Activated CD4-positive, alpha-beta memory T cell treated with anti-CD3 and anti-CD28 coated beads for 36 hours (primary cell): ENCODE measurements at places on chromosomes 3 and 15. TPM values are rescaled to one million over a fixed set of nuclear protein-coding genes. Genes with fewer than 3 reads are reported as not detected.
A peak's percentile ranks its signal among the peaks of the same experiment; 100 is the strongest.

DNA sequence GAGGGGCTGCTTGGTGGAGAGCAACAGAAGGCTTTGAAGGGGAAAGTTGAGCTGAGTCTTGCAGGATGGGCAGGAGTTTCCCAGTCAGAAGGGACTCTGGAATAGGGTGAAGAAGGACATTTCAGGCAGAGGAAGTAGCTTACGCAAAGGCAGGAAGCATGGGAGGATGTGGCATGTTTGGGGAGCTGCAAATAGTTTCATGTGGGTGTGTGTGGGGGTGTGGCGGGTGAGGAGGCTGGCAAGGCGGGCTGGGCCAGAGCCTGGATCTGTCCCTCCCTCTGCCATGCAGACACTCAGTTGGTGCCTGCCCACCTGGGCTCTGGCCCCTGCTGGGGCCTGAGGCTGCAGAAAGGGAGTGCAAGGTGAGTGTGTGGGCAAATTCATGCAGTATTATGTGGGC is 10.4 kb downstream of the TEX264 start:
- H3K36me3 ChIP-seq, result peaks cover 24% of the 10 kb centered on the region
- H3K27ac ChIP-seq, result peak overlapping the region; percentile 79
- no peak overlapping the region for H3K4me3 ChIP-seq
- H3K4me1 ChIP-seq, result peaks cover 79% of the 10 kb centered on the region
- H3K27me3 ChIP-seq, result no peaks in the 10 kb centered on the region

- no peak for DNase-seq
- H3K4me1 ChIP-seq, result no peaks in the 10 kb centered on the region
- H3K27ac ChIP-seq, result no peak overlapping the region
- no peaks in the 10 kb centered on the region for H3K36me3 ChIP-seq
- no peak overlapping the region for H3K4me3 ChIP-seq
- peaks cover 8% of the 10 kb centered on the region for H3K27me3 ChIP-seq
Measured at GRCh38 chr3:132228923-132229322, 88.3 kb upstream of the ACP3 start.

- no peaks in the 10 kb centered on the region for H3K4me1 ChIP-seq
- no peaks in the 10 kb centered on the region for H3K36me3 ChIP-seq
- no peak overlapping the region for H3K27ac ChIP-seq
- no peaks in the 10 kb centered on the region for H3K27me3 ChIP-seq
Measured at GRCh38 chr3:158488670-158489069, 82.3 kb upstream of the MLF1 start.

DNA sequence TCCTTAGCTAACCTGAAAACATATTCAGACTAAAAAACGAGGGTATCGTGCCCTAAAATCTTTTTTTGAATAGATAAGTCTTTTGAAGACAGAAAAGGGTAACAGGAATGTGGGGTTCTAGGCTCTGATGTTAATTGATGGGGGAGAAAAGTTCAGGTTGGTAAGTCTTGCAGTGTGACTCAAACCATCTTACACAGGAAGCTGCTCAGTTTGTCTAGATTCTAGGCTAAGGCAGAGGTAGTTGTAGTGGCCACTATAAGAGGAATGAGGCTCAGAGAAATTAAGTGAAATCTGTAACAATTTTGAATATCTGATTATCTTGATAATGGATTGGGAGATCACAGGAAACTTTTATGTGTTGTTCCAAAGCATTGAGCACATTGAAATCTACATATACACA is 267.9 kb downstream of the PDCD6IP start:
- no peak overlapping the region for H3K27ac ChIP-seq
- H3K27me3 ChIP-seq, result no peaks in the 10 kb centered on the region
- H3K36me3 ChIP-seq, result no peaks in the 10 kb centered on the region
- no peak for DNase-seq
- H3K4me3 ChIP-seq, result no peak overlapping the region

- H3K4me3 ChIP-seq, result peak overlapping the region; percentile 97
- peak; percentile 64 for DNase-seq
- peaks cover 44% of the 10 kb centered on the region for H3K4me1 ChIP-seq
- peak overlapping the region; percentile 99 for H3K27ac ChIP-seq
- no peaks in the 10 kb centered on the region for H3K27me3 ChIP-seq
- peaks cover 18% of the 10 kb centered on the region for H3K36me3 ChIP-seq
Measured at GRCh38 chr15:81001152-81002008, 657 bp downstream of the TLNRD1 start.

GRCh38 chr3:188049606-188050530 is 104.1 kb upstream of the LPP start:
- H3K4me3 ChIP-seq, result no peak overlapping the region
- H3K36me3 ChIP-seq, result no peaks in the 10 kb centered on the region
- H3K27me3 ChIP-seq, result no peaks in the 10 kb centered on the region
- peak; percentile 54 for DNase-seq
- H3K27ac ChIP-seq, result no peak overlapping the region

DNA sequence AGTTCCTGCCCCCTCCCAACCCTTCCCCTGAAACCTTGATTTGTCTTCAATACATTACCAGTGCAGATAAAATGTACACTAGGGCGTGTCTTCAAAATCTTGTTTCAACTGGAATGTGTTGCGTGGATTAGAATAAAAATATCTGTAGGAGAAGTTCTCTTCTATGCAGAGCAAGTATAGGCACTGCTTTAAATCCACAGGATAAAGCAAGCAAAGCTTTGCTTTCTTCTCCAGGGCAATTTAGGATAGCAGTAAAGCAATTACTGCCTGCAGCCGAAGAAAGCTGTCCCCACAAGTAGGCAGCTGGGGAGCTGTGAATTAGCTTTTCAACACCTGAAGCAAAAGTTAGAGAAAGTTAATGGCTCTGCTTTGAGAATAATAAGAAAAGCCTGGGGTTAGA is 329.7 kb upstream of the KCNMB2 start:
- H3K27ac ChIP-seq, result no peak overlapping the region
- H3K36me3 ChIP-seq, result no peaks in the 10 kb centered on the region
- no peak overlapping the region for H3K4me3 ChIP-seq
- DNase-seq, result no peak
- H3K27me3 ChIP-seq, result peaks cover 2% of the 10 kb centered on the region

DNA sequence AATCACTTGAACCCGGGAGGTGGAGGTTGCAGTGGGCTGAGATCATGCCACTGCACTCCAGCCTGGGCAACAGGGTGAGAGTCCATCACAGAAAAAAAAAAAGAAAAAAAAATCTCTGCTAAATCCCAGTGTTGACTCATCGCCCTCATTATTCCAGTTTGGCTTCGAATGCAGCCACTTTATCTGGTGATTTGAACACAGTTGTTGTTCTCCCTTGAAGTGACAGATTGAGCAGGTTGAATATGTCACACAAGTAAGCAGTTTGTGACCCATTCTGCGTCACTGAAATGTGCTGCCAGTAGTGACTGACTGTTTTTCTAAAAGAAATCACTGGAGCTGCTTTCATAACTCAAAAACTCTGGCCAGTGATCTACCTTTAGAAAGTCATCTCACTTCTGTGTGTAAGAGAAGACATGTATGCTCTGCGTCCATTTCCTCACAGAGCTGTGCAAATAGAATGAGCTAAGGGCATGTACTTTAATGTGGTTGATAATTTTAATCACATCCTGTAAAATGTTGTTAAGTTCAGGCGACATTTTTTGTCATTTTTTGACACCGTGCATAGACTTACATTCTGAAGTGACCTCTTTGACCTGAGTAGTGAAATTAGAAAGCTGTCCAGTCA is 12.5 kb downstream of the DOCK3 start:
- DNase-seq, result no peak
- H3K27me3 ChIP-seq, result peaks cover 5% of the 10 kb centered on the region
- H3K4me3 ChIP-seq, result no peak overlapping the region
- H3K27ac ChIP-seq, result no peak overlapping the region
- H3K4me1 ChIP-seq, result peaks cover 4% of the 10 kb centered on the region

- no peaks in the 10 kb centered on the region for H3K4me1 ChIP-seq
- H3K27ac ChIP-seq, result no peak overlapping the region
- no peaks in the 10 kb centered on the region for H3K36me3 ChIP-seq
Measured at GRCh38 chr3:131807822-131808221, 227.0 kb downstream of the CPNE4 start.

- no peak overlapping the region for H3K27ac ChIP-seq
- no peak for DNase-seq
- no peak overlapping the region for H3K4me3 ChIP-seq
- peaks cover 16% of the 10 kb centered on the region for H3K27me3 ChIP-seq
Measured at GRCh38 chr3:11162401-11163345, 8.4 kb downstream of the HRH1 start.

DNA sequence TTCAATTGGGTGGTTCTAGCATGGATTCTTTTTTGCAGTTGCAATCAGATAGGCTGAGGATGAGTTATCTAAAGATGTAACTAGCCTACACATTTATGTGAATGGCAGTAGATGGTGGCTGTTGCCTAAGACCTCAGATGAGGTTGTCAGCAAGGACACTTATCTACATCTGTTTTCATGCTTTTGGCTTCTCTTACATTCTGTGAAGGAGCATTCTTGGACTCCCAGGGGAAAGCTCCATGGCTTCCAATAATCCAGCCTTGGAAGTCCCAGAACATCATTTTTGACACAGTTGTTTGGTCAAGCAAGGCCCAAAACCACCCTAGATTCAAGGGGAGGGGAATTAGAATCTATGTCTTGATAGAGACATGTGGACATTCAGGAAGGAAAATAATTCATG is 332.2 kb upstream of the RBMS3 start:
- H3K27me3 ChIP-seq, result no peaks in the 10 kb centered on the region
- H3K4me3 ChIP-seq, result no peak overlapping the region
- DNase-seq, result no peak
- no peak overlapping the region for H3K27ac ChIP-seq
- no peaks in the 10 kb centered on the region for H3K36me3 ChIP-seq

GRCh38 chr3:49121132-49121736 is 611 bp upstream of the USP19 start:
- H3K4me1 ChIP-seq, result peaks cover 16% of the 10 kb centered on the region
- H3K27me3 ChIP-seq, result no peaks in the 10 kb centered on the region
- peak overlapping the region; percentile 85 for H3K4me3 ChIP-seq
- peaks cover 14% of the 10 kb centered on the region for H3K36me3 ChIP-seq
- DNase-seq, result no peak

- H3K36me3 ChIP-seq, result no peaks in the 10 kb centered on the region
- no peak overlapping the region for H3K27ac ChIP-seq
- H3K27me3 ChIP-seq, result no peaks in the 10 kb centered on the region
Measured at GRCh38 chr3:177459401-177459800, 262.1 kb upstream of the TBL1XR1 start.

GRCh38 chr3:140756240-140757016 is 78.6 kb downstream of the TRIM42 start:
- no peaks in the 10 kb centered on the region for H3K36me3 ChIP-seq
- no peak for DNase-seq
- H3K4me1 ChIP-seq, result no peaks in the 10 kb centered on the region
- H3K4me3 ChIP-seq, result no peak overlapping the region
- H3K27ac ChIP-seq, result no peak overlapping the region
- H3K27me3 ChIP-seq, result no peaks in the 10 kb centered on the region

DNA sequence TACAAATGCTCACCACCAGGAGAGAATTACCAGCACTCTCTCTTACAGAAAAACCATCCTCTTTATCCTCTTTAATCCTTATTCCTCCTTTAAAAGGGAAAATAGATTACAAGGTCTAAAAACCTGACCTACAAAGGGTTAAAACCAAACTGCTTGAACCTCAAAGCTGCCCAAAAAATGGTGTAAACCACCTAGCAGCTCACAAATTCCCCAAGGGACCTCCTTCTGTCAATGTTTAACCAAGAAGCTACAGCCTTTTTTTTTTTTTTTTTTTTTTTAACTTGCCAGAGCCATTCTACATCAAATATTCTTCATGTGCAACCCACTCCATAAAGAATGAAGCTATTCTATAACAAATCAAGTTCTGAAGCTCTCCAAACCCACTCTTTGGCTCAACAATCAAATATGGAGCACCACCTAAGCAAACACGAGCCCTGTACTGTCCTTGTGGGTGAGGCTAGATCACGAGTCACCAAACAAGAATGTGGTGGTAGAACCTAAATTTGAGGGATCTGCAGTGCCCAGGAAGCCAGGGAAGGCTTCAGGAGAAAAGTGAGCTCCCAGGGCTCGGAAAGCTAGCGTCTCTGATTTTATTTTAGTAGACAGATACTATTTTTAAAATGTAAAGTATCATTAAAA is 20.1 kb downstream of the OSBPL10 start:
- H3K27me3 ChIP-seq, result peaks cover 9% of the 10 kb centered on the region
- DNase-seq, result no peak
- no peaks in the 10 kb centered on the region for H3K36me3 ChIP-seq
- H3K4me1 ChIP-seq, result peaks cover 7% of the 10 kb centered on the region
- H3K4me3 ChIP-seq, result no peak overlapping the region

DNA sequence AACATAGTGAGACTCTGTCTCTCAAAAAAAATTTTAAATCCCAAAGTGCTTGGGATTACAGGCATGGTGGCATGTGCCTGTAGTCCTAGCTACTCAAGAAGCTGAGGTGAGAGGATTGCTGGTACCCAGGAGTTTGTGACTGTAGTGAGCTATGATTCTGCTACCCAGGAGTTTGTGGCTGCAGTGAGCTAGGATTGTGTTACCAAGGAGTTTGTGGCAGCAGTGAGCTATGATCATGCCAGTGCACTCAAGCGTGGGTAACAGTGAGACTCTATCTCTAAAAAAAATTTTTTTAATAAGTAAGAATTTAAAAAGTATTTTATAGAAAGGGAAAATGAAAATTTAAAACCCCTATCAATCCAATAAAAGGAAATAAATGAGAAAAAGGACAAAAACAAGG is 69.5 kb downstream of the FAIM start:
- H3K27ac ChIP-seq, result no peak overlapping the region
- H3K4me1 ChIP-seq, result no peaks in the 10 kb centered on the region
- H3K27me3 ChIP-seq, result no peaks in the 10 kb centered on the region
- DNase-seq, result no peak
- peaks cover 49% of the 10 kb centered on the region for H3K36me3 ChIP-seq
- H3K4me3 ChIP-seq, result no peak overlapping the region

- no peaks in the 10 kb centered on the region for H3K36me3 ChIP-seq
- H3K4me3 ChIP-seq, result no peak overlapping the region
- H3K27ac ChIP-seq, result no peak overlapping the region
Measured at GRCh38 chr15:29749365-29750086, 72.7 kb downstream of the TJP1 start.

- H3K4me3 ChIP-seq, result no peak overlapping the region
- no peak overlapping the region for H3K27ac ChIP-seq
- H3K27me3 ChIP-seq, result no peaks in the 10 kb centered on the region
- peaks cover 40% of the 10 kb centered on the region for H3K4me1 ChIP-seq
Measured at GRCh38 chr3:172143739-172144497, 104.5 kb downstream of the FNDC3B start.

Gene CATSPER2
- total RNA-seq, result 5.5 TPM

Gene TICRR
- total RNA-seq, result 16.8 TPM

Gene PCOLCE2
- 0.57 TPM for total RNA-seq

Gene TM4SF4
- total RNA-seq, result not detected

Gene LRRC31
- total RNA-seq, result not detected

Gene PTPN9
- total RNA-seq, result 19.2 TPM

Gene CYP1A2
- total RNA-seq, result not detected

Gene BCHE
- total RNA-seq, result not detected

Gene TGM5
- total RNA-seq, result not detected
